Stimulated activated CD4-positive, alpha-beta T cell treated with anti-CD3 and anti-CD28 coated beads, Interleukin-15, amount 100 ng/mL, for 1 hour (primary cell): ENCODE measurements at places on chromosomes 3 and 15.

DNA sequence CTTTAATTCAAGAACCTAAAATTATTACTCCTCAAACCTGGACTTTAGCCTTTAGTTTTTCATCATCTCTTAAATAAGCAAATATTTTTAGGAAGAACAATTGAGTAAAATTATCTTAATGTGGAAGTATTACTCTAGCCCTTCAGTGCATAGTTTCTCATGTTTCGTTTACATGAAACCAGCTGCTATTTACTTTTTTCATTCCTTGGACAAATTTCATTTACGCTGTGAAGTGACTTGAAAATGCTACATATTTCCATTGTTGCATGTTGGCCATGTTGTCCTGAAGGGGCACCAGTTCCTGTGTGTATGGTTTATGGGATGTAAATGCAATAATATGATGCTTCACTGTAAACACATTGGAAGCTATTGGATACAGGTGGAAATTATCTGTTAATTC lies 49.9 kb downstream of the SLC25A26 start:
- DNase-seq = no peak

- no peak for DNase-seq
These were observed 108.3 kb downstream of the IL20RB start for GRCh38 chr3:137066092-137066491.

DNA sequence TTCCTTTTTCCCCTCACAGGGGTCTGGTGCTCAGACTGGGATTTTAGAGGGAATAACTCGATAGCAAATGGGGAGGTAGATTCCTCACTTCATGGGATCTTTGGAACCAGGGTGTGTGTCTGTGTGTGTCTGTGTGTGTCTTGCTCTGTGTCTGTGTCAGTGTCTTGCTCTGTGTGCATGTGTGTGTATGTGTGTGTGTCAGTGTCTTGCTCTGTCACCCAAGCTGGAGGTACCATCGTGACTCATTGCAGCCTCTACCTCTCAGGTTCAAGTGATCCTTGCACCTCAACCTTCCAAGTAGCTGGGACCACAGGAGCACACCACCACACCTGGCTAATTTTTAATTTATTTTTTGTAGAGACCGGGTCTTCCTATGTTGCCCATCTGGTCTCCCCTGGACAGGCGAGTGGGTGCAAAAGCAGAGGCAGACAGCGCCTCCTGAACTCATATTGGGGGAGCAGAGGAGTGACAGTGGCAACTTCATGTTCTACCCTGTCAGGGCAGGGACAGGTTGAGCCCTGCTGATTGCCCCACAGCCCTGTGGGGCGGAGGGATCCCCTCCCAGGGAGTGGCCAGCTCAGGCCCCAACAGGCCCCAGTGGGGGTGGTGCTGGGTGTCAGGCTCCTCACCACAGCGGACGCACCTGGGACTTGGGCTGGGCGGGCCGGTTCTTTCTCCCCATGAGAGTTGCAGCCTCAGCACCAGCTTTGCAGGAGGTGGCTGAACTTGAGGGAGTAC lies 10.4 kb upstream of the SEMA4B start:
- DNase-seq = no peak

GRCh38 chr3:127954640-127955039 lies 39.6 kb downstream of the KBTBD12 start:
- DNase-seq = no peak

- no peak for DNase-seq
These were observed 231.2 kb upstream of the LRTM1 start for GRCh38 chr3:55159016-55159415.

DNA sequence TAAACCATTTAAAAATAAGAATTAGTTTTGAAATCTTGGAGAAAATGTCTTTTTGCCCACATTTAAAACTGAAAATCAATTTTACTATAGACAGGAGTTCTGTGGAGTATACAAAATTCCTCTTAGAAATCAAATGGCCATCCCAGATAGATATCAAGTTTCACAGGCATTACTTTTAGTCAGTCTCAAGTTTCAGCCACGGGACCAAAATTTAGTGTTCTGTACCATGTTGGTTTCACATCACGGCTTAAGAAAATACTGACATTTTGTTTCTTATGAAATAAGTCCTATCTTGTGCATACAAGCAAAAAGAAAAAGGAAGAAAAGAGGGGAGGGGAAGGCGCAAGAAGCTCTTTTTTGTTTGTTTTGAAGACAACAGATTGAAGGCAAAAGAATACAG lies 45.7 kb downstream of the EIF2AK4 start:
- DNase-seq = no peak

DNA sequence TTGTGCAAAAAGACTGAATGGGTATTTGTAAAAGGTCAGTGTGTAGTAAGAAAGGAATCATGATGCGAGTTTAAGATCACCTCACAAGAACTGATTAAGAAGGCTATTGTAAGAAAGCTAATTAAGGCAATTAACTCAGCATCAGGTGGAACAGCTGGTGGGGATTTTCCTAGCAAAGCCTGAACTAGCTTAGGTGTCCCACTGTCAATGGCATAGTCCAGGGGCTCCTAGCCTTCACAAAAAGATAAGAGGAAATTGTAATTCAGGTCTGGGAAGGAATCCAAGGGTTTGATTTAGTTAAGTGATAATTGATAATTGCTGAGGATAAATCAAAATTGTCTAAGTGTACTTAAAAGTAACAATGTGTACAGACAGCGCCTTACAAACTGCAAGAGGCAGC lies 901.6 kb downstream of the TUSC7 start:
- DNase-seq = no peak

DNA sequence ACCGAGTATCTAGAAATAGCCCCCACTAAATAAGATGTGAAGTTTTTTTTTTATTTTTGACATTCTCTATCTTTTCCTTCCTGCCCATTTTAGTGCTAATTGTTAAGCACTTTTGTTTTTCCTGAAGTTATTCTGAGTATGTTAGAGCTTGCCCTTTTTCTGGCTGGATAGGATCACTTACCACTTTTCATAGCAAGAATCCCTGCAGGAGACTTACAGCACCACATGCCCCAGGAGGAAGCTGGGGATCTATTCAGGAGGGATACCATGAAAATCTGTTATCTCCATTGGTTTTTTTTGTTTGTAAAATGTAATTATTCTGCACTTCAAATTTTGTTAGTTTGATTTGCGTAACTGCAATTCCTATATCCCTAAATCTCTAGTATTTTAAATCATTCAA lies 968.4 kb downstream of the ZPLD1 start:
- no peak for DNase-seq

DNA sequence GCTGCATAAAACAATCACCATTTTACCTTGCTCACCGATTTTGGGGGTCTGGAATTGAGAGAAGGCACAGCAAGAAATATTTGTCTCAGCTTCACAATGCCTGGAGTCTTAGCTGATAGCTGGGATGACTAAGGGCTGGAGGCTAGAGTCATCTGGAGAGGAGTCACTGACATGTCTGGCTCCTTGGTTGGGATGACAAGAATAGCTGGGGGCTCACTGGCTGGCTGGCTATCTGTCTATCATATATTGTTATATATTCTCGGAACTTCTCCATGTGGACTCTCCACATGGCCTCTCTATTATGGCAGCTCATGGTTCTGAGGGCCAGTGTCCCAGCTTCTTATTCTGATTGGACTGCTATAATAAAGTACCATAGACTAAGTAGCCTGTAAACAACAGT lies 20.0 kb upstream of the TRIM71 start:
- no peak for DNase-seq

GRCh38 chr15:92306663-92307062 lies 87.0 kb upstream of the ST8SIA2 start:
- DNase-seq = no peak

DNA sequence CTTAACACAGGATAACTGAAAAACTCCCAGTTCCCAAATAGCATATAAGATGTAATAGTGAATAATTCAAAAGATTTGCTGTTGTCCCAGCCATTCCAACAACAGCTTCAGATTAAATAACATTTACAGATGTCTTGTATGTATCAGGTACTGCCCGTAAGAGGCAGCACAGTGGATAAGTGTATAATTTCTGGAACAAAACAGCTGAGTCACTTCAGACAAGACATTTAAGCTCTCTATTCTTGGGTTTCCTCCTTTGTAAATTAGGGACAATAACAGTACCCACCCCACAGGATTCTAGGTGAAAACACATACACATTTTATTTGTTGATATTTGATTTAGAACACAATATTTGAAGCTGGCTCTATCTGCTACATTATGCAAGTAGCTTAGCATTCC lies 2.6 kb upstream of the WWTR1 start:
- no peak for DNase-seq

- no peak for DNase-seq
These were observed 417.4 kb upstream of the DPH6 start for GRCh38 chr15:35963326-35963725.

GRCh38 chr15:23912191-23912590 lies 225.1 kb upstream of the NDN start:
- DNase-seq = no peak

GRCh38 chr15:50277370-50277769 lies 11.8 kb upstream of the HDC start:
- DNase-seq = no peak

- no peak for DNase-seq
These were observed 139.3 kb downstream of the FILIP1L start for GRCh38 chr3:99974989-99975388.

DNA sequence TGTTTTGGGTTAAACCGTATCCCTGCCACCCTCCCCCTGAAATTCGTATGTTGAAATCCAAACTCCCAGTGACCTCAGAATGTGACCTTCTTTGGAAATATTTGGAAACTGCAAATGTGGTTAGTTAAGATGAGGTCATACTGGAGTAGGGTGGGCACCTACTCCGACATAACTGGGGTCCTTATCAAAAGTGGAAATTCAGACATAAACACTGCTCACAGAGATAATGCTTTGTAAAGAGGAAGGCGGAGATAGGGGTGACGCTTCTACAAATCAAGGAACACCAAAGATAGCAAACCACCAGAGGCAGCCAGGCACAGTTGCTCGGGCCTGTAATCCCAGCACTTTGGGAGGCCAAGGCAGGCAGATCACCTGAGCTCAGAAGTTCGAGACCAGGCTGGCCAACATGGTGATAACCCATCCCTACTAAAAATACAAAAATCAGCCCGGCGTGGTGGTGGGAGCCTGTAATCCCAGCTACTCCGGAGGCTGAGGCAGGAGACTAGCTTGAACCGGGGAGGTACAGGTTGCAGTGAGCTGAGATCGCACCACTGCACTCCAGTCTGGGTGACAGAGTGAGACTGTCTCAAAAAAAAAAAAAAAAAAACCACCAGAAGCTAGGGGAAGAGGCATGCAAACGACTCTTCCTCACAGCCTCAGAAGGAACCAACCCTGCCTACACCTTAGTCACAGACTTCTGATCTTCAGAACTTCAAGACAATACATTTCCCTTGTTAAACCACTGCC lies 51.1 kb upstream of the CHD2 start:
- no peak for DNase-seq

- no peak for DNase-seq
These were observed 276.3 kb downstream of the ERC2 start for GRCh38 chr3:56192001-56192400.

- no peak for DNase-seq
These were observed 2.3 kb downstream of the PEAK1 start for GRCh38 chr15:77417602-77418001.

DNA sequence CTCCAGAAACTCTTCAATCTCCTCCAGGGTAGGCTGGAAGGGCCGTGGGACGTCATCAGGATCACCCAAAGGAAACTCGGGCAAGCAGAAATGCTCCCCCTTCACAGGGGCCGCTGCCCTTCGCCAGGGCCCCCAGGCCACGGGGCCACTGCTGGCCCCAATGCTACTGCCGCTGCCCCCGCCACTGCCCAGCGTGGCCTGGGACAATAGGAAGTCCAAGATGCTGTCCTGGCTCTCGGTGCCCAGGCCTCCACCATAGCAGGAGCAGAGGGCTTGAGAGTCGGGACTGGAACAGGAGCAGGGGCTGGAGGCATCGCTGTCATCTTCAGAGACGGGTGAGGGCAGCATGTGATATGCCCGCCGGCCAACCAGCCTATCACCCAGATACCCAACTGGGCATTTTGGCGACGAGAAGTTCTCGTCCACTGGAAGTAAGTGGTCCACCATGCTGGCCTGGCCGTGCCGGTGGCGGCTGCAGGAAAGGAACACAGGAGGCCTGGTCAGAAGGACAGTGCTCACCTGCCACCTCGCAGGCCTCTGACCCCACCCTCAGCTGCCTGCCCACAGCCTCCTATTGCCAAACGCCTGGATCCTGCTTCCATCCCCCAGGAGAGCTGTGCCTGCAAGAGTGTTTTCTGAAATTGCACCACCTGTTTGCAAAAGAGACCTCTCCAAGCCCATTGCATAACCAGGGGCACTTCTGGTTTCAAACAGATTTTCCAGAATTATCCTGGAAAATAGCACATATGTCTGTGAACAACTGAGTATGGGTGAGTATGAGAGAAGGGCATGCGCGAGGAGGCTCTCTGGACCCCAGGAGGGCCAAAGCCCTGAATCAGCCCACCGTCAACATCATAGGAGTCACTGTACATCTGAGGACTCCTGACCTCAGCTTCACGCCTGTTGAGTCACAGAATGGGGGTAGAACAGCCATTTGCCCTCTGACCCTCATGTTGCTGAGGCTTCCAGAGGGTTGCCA lies 4.4 kb downstream of the KLF15 start:
- no peak for DNase-seq

- DNase-seq = no peak
These were observed 31.9 kb upstream of the UACA start for GRCh38 chr15:70795311-70795665.

- DNase-seq = no peak
These were observed 246.4 kb upstream of the LRIG1 start for GRCh38 chr3:66747261-66747660.

- DNase-seq = no peak
These were observed 3.9 kb upstream of the MASP1 start for GRCh38 chr3:187295316-187296034.

- no peak for DNase-seq
These were observed 173.3 kb downstream of the PDZRN3 start for GRCh38 chr3:73451301-73451944.

DNA sequence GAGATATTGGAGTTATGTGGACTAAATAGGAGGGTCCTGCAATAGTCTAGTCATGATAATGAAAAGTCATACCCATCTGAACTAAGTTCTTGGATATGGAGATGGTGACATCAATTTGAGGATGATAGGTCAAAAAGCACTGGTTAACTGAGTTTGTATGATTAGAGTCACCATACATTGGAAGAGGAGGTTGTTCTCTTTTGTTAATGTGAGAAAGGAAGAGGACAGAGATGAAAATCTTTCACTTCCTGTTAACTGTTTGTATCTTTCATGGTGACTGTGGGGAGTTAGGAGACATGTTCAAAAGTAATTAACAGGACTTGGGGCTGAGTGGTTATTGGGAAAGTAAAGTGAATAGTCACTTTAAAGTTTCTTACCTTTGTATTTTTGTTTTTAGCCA lies 11.1 kb downstream of the TMEM62 start:
- no peak for DNase-seq

- no peak for DNase-seq
These were observed 1.3 kb downstream of the MAGI1 start for GRCh38 chr3:66037330-66037985.

GRCh38 chr3:128307029-128307633 lies 153.8 kb downstream of the EEFSEC start:
- no peak for DNase-seq

DNA sequence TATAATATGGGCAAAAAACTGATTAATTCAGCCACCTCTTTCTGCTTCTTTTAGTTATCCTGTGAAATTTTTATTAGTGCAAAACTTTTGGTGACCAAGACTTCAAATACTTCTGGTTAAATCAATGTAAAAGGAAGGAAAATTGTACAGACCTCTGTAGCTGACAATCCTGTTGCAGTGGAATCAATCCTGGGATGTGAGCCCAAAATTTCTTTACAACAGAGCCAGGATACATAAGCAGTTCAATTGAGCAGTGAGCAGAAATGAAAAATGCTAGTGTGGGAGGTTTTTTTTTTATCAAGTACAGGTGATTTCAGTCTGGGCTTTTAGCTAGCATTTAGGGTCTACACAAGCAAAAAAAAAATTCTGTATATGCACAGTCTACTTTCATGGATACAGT lies 398.0 kb downstream of the OTOL1 start:
- no peak for DNase-seq
